CD4-positive, alpha-beta T cell treated with Interleukin-4 for 4 hours (primary cell): ENCODE measurements at places on chromosomes 13 and 19.

GRCh38 chr19:42125536-42125935 lies 6.7 kb downstream of the POU2F2 start:
- no peak for DNase-seq

GRCh38 chr13:33639626-33640080 lies 178.3 kb upstream of the RFC3 start:
- DNase-seq: no peak

DNA sequence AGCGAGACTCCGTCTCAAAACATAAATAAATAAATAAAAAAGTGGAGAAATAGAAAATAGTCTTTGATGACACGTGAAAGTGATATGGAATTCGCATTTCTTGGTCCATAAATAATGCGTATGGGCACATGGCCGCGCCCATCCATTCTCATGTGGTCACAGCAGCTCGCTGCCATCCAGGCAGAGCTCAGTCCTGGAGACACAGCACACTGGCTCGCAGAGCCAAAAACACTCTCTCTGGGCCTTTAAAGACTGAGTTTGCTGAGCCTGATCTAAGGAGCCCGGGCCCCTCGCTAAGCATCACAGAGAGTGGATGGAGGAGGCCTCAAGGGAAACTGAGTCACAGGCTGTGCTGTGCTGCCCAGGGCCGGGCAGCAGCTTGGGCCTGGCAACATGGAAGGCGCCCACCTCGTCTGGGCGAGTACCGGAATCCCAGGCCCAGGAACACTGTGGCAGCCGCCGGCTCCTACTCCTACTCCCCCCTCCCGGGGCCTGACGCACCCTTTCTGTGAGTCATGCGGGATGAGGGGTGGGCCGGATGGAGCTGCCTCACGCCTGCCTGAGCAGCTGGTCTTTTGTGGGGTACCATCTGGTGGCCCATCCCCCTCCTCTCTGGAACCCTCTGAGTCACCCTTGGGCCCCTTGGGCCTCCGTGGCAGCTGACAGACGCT lies 28.9 kb upstream of the CACTIN start:
- DNase-seq: no peak

DNA sequence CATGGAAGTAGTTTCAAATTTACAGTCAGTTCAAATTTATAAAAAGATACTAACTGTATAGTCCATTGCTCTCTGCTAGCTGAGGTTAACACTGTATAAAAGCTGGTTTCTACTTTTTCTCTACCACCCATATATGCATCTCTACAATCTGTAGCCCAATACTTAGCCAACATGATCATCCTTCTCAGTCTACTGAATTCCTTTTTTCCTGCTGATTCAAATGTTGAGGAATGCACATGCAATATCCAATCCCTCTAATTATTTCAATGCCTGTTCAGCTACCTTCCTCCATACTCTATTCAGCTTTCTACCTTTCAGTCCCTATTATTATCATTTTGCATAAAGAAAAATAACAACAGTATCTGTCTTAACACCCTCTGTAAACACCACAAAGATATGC lies 15.6 kb downstream of the KPNA3 start:
- no peak for DNase-seq

GRCh38 chr19:28297586-28298157 lies 915.3 kb downstream of the UQCRFS1 start:
- DNase-seq: no peak

DNA sequence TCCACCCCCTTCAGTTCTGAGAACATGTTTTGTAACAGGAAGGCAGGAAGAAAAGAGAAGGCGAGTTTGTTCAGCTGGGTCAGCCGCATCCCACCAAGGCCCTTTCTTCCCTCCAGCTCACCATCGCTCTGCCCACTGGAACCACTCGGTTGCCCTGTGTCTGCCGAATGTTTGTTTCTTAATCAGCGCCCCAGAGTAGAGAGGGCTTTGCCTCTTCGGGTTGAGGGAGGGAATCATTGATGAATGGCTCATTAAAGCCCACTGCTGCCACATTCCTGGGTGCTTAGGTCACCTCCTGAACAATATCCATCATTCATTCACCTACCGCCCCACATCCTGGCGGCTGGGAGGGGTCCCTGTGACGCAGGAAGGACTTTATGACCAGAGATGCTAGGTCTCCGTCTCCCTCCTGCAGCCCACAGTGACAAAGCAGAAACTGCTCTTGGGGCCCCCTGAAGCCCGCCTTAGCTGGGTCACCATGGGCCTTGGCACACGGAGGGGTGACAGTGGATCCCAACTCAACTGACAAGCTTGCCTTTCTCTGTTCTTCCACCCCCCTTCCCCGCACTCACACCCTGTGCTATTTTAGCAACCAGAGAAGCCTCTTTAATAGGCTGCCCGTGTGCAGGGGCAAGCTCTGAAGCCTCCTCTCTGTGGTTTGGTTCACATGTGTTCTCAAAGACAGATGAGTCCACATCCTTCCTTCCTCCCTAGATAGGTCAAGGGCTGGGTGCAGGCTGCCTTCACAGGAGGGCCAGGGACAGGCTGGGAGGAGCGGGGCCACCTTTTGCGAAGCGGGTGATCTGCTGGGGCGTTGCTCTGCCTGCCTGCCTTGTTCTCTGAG lies 46.2 kb downstream of the ACTN4 start:
- peak; percentile 78 for DNase-seq

DNA sequence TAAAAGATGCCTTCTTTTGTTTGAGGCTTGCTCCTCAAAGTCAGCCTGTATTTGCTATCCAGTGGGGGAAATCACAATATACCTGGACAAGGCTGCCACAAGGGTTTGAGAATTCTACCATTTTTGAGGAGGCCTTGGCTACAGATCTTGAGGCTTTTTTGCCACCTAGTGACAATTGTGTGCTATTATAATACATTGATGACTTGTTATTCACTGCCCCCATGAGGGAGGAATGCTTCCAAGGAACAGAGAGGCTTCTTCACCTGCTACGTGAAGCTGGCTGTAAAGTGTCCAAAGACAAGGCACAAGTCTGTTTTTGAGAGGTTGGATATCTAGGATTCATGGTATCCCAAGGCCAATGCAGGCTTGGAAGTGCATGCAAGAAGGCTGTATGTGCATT lies 72.5 kb downstream of the ZNF708 start:
- DNase-seq: no peak

- DNase-seq: no peak
Measured at GRCh38 chr13:19791953-19792537, 9.3 kb upstream of the PSPC1 start.

GRCh38 chr19:12484011-12484370 lies 625 bp downstream of the ZNF709 start:
- DNase-seq: no peak
